ENCODE measurements at places on chromosomes 5 and 9.

DNA sequence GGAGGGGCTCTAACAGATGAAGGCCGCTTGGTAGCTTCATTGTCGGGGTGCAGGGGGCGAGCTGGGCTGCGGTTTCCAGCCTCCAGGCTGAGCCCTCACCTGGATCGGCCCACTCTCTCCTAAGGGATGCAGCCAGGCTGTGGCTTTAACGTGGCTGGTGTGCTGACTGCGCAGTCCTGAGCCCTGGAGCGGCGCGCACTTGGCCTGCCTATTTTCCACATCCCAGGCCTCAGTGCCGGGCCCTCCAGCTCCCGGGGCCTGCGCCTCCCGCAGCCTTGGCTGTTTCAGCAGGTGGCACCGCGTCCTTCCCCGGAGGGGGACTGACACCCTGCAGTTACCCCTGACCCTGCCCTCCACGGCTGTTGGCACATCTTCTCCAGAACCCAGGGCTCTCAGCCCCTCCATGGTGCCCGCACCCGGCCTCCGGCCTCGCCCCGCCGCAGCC, 1.4 kb downstream of the RNU6ATAC start:
- no peak for DNase-seq

GRCh38 chr9:3909966-3910650, 384.3 kb upstream of the RFX3 start:
- no peak for DNase-seq

DNA sequence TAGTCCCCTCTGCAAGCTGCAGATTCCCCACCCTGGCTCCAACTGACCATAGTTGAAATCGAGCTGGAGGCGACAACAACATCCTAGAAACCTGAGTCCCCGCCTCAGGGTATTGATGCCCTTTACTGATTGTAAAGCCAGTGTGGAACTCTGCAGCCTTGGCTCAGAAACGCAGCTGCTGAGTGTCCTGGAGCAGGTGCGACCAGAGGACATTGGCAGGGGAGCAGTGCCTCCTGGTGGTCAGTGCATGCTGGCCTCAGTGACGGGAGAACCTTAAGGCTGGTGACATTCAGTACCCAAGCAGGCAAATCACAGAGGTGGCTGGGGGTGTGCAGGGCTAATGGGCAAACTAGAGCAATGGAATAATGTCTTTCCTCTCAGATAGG, 20.4 kb upstream of the ZNF354B start:
- DNase-seq: no peak

- no peak for DNase-seq
These were observed 96.5 kb downstream of the TLE1 start for GRCh38 chr9:81592887-81593266.

DNA sequence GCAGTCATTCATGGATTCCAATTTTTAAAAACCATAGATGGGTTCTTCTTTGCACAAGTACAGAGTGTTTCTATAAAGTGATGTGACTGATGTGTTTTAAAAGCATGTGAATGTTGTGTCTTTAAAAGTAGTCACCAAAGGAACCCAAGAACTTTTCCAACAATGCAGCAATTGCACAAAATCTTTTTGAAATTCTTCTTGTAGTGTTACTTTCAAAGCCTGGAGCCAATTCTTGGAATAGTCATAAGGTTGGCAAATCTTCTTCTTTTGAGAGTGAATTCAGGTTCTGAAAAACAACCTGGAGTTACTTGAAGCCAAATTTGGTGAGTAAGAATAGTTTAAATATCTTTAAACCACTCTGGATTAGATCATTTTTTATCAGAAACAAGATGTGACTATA, 10.5 kb downstream of the GRAMD2B start:
- no peak for DNase-seq

DNA sequence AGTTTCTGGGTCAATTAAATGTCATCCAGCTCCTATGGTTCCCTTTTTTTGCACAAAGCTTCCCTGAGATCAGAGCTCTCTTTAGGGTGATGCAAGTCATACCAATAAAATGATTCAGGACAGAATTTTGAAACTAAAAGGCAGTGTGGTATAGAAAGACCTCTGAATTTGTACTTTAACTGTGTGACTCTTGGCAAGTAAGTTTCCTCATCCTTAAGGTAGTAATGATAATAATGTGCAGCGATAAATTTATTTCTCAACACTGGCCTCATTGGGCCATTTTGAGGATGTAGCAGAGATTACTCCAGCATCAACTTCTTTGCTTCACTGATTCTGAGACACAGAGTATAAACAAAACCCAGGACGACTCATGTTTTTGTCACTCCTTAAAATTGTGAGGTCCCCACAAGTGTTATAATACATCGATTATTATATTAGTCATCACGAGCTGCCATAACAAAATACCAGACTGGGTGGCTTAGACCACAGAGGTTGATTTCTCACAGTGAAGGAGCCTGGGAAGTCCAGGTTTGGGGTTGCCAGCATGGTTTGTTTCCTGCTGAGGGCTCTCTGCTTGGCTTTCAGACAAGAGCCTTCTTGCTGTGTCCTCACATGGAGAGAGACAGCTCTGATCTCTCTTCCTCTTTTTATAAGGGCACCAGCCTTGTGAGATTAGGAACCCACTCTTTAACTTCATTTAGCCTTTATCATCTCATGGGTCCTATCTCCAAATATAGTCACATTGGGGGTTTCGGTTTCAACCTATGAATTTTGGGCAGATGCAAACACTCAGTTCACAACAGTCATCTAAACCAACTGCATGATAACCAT, 293.0 kb downstream of the ZNF608 start:
- no peak for DNase-seq

GRCh38 chr5:172597755-172598155, 43.3 kb upstream of the NEURL1B start:
- DNase-seq: no peak

DNA sequence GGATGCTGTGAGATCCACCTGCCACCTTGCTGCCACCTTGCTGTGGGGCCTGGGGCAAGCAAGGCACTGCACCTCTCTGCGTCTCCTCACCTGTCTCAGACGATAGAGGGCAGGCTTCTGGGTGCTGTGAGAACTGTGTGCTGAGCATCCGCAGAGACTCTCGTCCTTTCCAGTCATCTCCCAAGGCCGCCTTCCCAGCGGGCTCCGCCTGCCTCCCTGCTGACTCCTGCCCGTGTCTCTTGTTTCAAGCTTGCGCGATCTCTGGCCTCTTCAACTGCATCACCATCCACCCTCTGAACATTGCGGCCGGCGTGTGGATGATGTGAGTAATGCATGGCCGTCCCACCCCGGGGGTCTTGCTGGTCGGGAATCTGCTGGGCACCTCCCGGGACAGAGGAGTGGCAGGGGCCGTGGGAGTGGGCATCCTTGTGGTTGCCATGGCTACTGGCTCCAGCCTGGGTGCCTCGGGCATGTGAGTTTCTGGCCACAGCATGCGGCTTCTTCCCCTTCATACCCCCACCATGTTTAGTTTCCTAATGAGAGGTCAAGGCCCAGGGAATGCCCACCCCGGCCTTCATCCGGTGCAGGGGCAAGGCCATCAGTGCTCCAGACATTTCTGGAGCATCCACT, 3.6 kb downstream of the CACFD1 start:
- DNase-seq: no peak

- no peak for DNase-seq
These were observed 78.8 kb downstream of the F2RL2 start for GRCh38 chr5:76544268-76544926.

GRCh38 chr9:108634204-108634603, 221.6 kb downstream of the ACTL7B start:
- no peak for DNase-seq

DNA sequence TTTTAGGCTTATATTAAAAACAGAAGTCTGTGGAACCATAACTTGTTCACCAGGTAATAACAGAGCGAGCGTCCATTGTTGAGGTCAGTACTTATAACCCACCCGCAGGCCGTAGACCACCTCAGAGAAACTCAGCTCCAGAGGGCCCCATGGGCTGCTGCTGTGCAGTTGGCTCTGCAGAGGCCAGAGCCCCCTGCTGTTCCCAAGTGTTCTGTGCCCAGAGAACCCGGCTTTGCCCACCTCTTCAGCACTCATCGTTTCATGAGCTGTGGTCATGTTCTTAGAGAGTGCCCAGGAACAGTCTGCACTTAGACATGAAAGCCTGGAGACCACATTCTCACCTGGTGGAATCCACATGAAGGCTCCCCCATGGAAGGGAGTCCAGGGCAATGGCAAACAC, 50.4 kb upstream of the SLC2A8 start:
- no peak for DNase-seq

- no peak for DNase-seq
These were observed 43.7 kb upstream of the ANGPTL2 start for GRCh38 chr9:127166111-127166510.

All from type B pancreatic cell (in vitro differentiated cells).